ENCODE measurements at places on chromosomes 7 and 10.

- DNase-seq, result no peak
These were observed 31.3 kb upstream of the KIAA1217 start for GRCh38 chr10:24177636-24178035.

GRCh38 chr7:1977876-1978441 is 254.8 kb downstream of the MAD1L1 start:
- DNase-seq, result no peak

DNA sequence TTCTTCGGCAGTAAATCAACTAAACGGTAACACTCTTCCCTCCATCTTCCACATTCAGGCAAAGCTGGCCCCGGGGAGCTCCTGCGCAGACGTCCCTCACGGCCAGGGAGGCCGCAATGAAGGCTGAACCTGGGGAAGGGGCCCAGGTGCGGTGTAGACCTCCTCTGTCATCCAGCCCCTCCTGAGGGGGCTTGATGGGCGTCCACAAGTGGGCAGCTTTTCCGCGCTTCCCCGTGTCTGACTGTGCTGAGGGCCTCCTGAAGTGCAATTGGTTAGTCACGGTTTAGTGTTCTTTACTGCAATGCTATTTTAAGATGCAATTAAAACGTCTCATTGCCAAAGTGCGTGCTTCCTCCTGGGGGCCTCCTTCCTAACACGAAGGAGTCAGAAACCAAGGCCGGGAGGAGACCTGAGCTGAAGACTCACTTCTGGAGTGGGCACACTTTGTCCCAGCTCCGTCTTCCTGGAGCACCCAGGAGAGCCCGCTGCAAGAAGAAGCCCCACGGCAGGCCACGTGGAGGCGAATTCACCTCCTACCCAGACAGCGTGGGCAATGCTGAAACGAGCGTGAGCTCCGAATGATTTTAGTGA is 173.3 kb downstream of the ELFN1 start:
- no peak for DNase-seq

DNA sequence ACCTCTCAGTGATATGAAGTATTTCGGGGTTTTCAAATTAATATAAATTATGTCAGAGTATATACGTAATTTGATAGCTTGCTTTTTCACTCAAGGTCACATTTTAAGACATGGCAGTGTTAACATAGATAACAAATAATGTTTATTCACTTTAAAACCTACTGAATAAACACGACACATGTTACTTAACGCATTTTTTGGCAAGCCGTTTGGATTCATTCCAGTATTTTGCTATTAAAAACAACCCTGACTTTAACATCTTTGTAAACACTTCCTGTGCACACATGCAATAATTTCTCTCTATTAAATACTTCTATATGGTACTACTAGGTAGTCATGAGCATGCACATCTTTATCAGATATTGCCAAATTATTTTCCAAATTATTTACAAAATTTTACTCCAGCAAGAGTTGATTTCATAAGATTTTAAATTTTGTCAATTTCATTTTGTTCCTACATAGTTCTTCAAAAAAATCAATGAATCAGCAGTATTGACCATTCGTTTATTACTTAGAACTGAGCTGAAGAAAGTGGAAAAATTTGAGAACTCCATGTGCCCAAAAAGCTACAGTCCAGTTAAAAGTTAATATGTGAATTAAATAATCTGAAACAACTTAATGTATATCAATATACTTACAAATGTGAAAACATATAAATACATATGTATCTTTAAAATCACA is 26.8 kb upstream of the THSD7A start:
- no peak for DNase-seq

DNA sequence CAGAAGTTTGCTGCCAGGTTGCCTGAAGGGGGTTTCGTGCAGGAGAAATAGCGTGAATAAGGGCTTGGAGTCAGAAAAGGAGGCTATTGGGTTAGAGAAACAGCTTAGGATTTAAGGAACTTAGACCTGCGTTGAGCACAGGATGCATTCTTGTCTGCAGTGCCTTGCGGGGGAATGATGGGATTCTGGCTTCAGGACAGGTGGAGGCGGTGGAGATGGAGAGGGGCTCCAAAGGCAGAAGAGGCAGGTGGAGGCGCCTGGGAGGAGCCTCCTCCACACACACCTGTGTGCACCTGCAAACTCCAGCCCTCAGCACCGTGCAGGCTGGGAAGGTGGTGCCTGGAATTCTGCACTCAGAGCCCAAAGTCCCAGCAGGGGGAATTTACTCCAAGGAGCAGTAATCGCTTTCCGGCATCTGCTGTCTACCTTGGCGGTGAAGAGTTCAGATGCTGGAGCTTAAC is 1.8 kb downstream of the CLIP2 start:
- DNase-seq, result no peak

GRCh38 chr7:158381956-158382355 is 205.7 kb downstream of the PTPRN2 start:
- DNase-seq, result no peak
